ENCODE measurements at places on chromosomes 1 and 21.

- no peak for DNase-seq
Observed at GRCh38 chr1:231949277-231950091, 322.9 kb downstream of the DISC1 start.

GRCh38 chr1:9194024-9194423, 40.5 kb upstream of the H6PD start:
- DNase-seq: no peak

- DNase-seq: no peak
Observed at GRCh38 chr1:41184446-41184845, 57.7 kb downstream of the SCMH1 start.

DNA sequence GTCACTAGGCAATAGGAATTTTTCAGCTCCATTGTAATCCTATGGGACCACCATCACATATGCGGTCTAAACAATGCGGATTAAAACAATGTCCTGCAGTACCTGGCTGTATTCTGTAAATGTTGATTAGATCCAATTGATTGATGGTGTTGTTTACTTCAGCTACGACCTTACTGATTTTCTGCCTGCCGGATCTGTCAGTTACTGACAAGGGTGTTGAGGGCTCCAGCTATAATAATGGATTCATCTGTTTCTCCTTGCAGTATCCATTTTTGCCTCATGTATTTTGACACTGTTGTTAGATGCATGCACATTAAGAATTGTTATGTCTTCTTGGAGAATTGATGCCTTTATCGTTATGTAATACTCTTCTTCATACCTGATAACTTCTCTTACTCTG, 39.0 kb downstream of the RAP1A start:
- no peak for DNase-seq

GRCh38 chr1:4027008-4027407, 126.9 kb upstream of the C1orf174 start:
- no peak for DNase-seq

DNA sequence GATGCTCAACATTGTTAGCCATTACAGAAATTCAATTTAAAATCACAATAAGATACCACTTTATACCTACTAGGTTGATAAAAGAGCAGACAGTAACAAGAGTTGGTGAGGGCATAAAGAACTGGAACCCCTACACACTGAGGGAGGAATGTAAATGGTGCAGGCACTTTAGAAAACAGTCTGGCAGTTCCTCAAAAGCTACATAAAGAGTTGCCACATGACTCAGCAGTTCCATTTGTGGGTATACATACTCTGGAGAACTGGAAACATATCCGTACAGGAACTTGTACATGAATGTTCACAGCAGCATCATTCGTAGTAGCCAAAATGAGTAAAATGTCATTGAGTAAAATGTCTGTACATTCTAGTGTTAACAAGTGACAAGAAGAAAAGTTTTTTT, 17.0 kb downstream of the NSL1 start:
- DNase-seq: no peak

DNA sequence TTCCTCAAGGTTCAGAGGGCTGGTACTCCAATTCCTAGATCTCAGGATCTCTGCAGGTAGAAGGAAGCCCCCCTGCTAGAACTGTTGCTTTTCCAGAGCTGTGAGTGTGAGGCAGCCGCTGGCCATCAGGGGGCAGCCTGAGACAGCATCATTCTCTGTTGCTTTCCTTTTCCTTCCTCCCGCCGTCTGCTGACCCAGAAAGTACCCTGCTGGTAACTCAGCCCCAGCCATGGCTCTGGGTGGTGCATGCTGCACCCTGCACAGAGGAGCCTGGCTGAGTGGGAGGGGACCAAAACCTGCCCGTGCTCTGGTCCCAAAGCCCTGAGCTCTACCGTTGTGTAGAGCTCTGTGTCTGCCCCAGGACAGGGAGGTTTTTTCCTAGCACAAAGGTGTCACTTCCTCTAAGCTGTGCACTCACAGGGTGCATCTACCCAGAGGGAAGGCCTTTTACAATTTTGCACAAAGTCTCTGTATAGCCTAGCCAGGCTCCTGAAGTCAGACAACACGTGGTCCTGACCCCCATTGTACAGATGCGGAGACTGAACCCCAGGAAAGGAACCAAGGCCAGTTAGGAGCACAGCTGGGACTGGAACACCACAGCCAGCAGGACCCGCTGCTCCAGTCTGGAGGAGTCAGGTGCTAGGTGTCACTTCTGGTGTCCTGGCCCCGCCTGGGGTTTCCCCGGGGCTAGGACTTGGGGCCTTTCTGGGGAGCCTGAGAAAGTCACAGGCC, 5.6 kb upstream of the FAM131C start:
- DNase-seq: peak; percentile 70

DNA sequence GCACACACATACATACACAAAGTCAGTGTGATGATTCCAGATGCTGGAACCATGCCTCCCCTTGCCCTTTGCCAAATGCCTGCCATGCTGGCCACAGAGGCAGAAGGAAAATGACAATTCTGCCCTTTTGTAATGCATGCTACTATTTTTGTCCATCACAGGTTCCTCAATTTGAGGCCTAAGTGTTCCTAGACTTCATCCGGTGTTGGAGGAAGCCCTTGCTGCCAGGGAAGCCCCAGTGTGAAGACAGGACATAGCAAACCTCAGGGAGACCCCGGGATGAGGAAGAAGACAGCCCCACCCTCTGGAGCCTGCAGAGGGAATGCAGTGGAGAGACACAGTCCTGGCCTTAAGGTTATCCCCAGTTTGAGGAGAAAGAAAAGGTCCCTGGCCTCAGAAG, 14.4 kb downstream of the PRR9 start:
- no peak for DNase-seq

- DNase-seq: no peak
Observed at GRCh38 chr1:39865762-39866161, 17.5 kb downstream of the TRIT1 start.

All from upper lobe of left lung (tissue), 6 donors.